ENCODE measurements at places on chromosomes 2 and 18.

GRCh38 chr2:164722616-164723338 is 101.5 kb upstream of the GRB14 start:
- no peak for DNase-seq

- DNase-seq: no peak
These were observed 95.6 kb upstream of the KLHL14 start for GRCh38 chr18:32868406-32868805.

- no peak for DNase-seq
These were observed 55.7 kb downstream of the RTTN start for GRCh38 chr18:70149616-70150301.

DNA sequence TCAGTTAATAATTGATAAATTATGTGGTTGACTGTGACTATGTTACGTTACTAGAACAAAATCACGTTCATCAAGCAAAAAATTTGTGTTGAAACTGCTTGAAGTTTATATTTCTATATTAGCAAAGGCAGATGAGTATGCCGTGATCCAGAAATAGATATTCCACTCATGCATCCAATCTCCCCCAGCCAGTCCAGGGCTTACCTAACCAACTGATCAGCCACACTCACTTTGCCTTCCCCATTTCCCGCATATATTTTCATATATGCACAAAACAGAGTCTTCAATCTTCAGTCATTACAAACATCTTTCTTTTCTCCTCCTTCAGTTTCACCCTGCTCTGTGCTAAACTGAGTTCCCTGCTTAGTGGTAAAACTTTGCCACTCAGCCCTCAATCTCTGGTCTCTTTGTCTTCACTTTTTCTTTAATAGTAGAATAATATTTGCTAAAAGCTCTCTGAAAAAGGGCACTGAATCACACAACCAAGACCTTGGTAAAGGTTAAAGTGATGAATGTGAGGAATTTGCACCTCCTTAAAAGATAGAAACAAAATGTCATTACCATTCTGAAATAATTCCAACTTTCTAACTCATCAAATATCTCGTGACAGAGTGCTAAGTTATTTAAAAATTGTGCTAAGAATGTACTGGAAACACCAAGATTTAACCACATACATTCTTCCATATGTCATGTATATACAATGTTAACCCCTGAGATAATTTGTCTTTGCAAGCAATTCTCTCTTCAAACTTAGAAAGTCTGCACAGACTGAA is 893.2 kb upstream of the CRIM1 start:
- DNase-seq: no peak

- DNase-seq: peak; percentile 24
These were observed at the start of gene PIEZO2 for GRCh38 chr18:11149441-11150270. Gene PIEZO2 (minus strand): TSS chr18:11149569. CDS start chr18:11148588, 981 bp downstream.

DNA sequence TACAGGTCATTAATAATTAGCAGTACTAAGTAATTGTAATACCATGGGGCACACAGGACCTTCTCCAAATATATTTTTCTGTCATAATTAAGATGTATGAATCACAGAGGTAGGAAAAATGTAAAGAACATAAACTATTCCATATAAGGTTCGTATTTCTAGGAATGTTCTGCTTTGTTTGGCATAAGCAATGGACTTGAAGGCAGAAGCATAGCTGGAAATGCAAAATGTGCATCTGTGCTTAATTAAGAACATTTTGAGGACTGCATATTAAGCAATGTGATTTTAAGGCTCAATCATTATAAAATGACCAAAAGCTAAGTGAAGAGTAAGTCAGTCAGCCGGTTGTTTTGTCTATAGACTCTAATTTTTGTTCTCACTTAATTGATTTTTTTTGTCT is 123.2 kb downstream of the RBM43 start:
- no peak for DNase-seq

DNA sequence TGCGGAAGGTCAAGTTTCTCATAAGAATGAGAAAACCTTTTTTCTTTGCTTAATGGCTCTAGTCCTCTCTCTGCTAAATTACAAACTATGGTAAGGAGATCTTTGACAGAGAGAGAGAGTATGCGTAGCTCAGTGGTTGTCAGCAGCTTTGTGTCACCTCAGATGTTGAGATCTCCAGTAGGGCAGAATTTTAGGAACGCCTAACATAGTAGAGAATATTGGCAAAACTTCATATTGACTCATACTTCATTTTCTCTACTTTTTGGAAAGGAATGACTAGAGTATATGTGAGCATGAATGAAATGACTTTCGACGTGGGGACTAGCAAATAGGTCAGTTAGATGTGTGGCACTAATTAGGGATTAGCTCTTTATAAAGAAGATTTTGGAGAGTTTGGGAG is 64.0 kb downstream of the WDR7 start:
- DNase-seq: no peak

GRCh38 chr2:43493954-43494353 is 101.9 kb downstream of the THADA start:
- DNase-seq: no peak

GRCh38 chr18:8843005-8843404 is 137.6 kb downstream of the MTCL1 start:
- DNase-seq: no peak
